Peyer's patch (tissue), 4 donors: ENCODE measurements at places on chromosomes 5 and 9. TPM values are rescaled to one million over a fixed set of nuclear protein-coding genes. Genes with fewer than 3 reads are reported as not detected.

GRCh38 chr9:134055981-134056461 is 11.8 kb downstream of the BRD3 start:
- H3K27me3 ChIP-seq: no peaks in the 10 kb centered on the region
- peak; percentile 81 for DNase-seq
- H3K4me3 ChIP-seq: no peak overlapping the region
- peaks cover 58% of the 10 kb centered on the region for H3K4me1 ChIP-seq
- H3K27ac ChIP-seq: no peak overlapping the region

DNA sequence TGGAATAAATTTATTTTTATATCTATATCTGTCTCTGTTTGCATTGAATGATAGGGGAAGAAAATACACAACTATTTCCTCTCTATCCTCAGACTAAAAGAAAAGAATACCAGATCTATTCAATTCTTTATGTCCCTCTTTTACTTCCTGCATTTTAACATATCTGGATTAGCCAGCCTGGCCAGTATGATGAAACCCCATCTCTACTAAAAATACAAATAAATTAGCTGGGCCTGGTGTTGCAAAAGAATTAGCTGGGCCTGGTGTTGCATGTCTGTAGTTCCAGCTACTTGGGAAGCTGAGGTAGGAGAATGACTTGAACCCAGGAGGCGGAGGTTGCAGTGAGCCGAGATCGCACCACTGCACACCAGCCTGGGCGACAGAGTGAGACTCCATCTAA is 182.0 kb downstream of the LURAP1L start:
- no peaks in the 10 kb centered on the region for H3K4me1 ChIP-seq
- H3K27me3 ChIP-seq: no peaks in the 10 kb centered on the region
- no peaks in the 10 kb centered on the region for H3K36me3 ChIP-seq
- no peak overlapping the region for H3K27ac ChIP-seq
- no peak for DNase-seq

Gene FAM81B
- total RNA-seq: not detected

DNA sequence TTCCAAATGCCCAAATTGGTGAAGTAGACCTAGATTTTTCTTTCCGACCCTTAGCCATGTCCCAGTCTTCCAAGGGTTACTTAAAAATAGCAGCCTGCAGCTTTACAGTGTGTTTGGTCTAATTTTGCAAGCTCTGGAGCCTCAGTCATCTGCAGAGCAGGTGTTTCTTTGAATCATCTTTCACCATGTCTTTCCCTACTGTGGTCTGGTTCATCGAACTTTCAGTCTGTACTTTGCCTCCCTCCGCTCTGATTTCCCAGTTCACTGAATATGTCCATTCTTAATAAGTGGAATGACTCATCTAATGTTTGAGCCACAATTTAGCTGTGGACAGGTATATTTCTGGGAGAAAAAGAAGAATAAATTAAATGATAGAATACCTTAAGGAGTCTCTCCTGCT is 1060.7 kb downstream of the EFNA5 start:
- DNase-seq: no peak
- H3K4me3 ChIP-seq: no peak overlapping the region
- H3K27ac ChIP-seq: no peak overlapping the region
- H3K4me1 ChIP-seq: no peaks in the 10 kb centered on the region
- H3K36me3 ChIP-seq: no peaks in the 10 kb centered on the region

- no peak for DNase-seq
- H3K27ac ChIP-seq: no peak overlapping the region
- H3K36me3 ChIP-seq: no peaks in the 10 kb centered on the region
- no peak overlapping the region for H3K4me3 ChIP-seq
These were observed 1.9 kb downstream of the PCDHGC5 start for GRCh38 chr5:141490771-141491170.

Gene MTREX
- 124 TPM for total RNA-seq

DNA sequence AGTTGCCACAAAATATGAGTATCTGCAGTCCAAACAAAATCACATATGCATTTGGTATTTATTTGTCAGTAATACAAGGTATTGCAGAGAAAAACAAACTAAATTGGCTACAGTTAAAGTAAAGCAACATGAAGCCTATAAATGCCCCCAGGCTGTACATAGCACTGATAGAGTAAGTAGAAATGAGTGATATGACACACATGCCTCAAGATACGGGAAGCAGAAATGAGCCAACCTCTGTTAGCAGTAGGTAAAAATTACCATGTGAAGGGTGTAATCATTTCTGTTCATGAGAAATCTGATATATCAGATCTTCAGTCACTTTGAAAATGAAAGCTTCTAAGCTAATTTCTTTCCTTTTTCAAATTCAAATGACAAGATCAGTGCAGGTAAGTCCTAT is 131.1 kb downstream of the CHSY3 start:
- H3K4me3 ChIP-seq: no peak overlapping the region
- DNase-seq: no peak
- no peaks in the 10 kb centered on the region for H3K27me3 ChIP-seq
- no peaks in the 10 kb centered on the region for H3K4me1 ChIP-seq
- H3K27ac ChIP-seq: no peak overlapping the region
